ENCODE measurements at places on chromosomes 12 and 14.

- DNase-seq: no peak
Observed at GRCh38 chr14:87508333-87508732, 484.6 kb downstream of the GALC start.

DNA sequence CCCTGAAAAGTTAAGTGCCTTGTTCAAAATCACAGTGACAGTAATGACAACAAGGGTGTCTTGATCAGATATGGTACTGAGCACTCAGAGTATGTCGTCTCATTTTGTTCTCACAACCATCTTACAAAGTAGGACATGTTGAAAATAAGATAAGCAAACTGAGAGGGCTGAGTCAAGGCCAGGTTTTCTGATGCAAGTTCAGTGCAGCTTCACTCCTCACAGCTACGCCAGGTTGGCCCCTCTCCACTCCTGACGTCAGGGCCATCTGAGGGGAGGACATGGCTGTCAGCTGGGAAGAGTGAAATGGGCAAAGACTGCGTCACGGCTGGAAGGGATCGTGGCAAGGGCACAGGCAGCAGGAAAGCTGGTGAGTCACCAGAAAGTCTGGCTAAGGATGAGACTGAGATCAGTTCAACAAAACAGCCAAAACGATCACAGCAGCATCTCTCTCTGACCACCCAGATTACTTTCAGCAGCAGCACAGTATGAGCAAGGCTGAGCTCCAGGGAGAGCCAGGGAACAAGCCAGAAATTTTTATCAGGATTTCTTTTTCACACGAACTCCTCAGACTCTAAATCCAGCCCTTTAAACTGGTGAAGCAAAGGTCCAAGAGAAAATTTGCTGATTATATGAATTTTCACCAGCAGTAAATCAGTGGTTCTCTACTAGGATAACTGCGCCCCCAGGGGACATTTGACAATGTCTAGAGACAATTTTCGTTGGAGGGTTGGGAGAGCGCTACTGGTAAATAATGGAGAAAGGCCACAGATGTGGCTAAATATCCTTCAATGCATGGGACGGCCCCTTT lies 297.9 kb upstream of the AMIGO2 start:
- DNase-seq: no peak

DNA sequence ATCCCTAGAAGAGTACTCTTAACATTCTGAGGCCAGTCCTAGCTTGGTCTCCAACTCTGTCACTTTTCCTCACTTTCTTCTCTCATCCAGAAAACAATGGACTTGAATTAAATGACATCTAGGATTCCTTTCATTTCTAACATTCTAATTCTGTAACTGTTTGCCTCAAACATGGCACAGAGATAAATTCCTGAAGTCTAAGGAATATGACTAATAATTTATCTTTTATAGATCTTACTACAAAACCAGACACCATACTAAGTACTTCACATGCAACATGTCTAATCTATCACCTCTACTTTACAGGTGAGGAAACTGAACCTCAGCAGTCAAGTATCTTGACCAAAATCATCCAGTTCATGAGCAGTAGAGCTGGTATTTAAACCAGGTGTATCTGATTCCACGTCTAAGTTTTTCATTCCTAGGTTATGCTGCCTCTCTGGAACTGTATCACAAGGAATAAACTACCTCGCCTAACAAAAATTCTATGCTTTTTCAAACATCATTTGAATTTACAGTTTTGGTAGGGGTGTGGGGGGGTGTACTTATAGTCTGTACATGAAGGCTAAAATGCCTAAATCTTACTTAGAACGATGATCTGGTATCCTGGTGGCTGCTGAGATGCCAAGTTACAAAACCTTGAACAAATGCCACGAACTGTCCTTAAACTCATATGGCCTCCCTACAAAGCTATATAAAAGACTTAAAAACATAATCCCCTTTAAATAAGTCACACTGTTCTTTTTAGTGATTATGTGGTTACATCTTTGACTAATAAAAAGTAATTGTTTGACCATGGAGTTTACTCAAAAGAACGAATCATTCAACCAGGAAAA lies 41.6 kb downstream of the ATXN2 start:
- DNase-seq: no peak

- peak; percentile 43 for DNase-seq
Observed at GRCh38 chr12:48027183-48028002, 23.1 kb upstream of the COL2A1 start.

- no peak for DNase-seq
Observed at GRCh38 chr14:89965839-89966238, 10.1 kb downstream of the TDP1 start.

GRCh38 chr14:29274890-29275596 lies 508.5 kb downstream of the FOXG1 start:
- no peak for DNase-seq

DNA sequence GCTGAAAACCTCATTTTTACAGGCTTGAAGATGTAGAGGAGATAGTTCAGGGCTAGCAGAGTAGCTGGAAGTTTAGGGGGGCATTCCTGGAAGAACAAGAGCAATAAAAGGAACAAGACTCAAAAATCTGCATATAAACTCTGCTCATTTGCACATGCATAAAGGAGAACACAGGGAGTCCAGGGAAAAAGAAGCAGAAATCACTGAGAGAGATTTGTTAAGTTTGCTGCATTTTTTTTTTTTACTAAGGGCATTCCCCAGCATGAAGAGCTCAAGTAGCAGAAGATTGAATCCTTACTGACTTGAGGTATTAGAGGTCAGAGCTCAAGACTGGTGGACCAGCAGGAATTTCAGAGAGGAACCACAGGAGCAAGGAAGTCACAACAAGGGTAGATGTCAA lies 28.2 kb upstream of the BCL11B start:
- no peak for DNase-seq

DNA sequence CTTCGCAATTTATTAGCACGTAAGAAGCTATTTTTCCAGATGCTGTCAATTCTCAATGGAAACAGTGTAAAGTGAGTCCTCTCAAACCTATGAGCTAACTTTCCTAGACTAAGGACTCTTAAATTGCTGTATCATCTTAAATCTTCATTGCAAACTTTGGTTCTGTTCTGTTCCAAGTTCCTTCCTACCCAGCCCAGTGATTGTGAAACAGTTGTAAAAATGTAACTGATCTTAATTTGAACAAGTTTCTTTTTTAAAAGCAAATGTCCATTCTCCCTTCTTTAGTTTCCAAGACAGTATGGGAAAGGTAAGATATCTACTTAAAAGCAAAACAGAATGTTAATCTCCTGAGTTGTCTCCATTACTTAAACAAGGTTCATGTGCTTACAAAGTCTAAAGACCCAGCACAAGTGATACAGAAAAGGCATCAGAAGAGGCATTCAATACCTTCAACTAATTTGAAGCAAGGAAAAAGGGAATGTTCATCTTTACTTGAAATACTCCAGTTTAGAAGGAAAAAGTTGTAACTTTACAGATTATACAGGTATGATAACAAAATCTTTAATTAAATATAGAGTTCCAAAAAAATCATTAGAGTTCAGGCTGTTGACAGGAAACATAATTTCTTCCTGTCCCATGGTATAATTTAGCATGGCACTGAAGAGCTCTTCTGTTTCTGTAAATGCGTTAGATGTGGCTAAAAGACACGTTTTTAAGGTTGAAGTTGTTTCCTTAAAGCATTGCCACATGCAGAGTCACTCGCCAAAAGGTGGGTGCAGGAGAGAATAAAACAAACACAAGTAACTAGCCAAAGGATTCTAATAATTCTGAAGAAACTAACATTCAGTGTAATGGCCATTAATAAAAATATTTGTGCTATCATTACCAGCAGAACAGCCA lies 101.5 kb upstream of the USP15 start:
- no peak for DNase-seq

GRCh38 chr12:104748790-104749189 lies 209.3 kb downstream of the SLC41A2 start:
- no peak for DNase-seq

DNA sequence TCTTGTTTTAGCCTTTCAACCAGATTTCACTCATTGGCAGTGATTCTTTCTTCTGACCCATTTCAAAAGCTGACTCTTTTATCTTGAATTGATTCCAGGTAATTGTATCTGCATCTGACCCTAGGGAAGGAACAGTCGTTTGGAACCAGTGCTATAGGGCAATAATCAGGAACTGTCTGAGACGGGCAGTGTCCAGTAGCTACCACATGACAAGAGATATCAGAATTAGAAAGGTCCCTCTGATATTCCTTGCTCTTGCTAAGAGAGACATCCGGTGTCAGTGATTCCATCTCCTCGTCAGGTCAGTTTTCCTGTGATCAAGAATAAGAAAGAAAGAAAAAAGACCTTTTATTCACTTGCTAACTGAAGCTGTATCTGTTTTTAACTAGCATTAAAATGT lies 47.8 kb upstream of the PDE3A start:
- no peak for DNase-seq

- no peak for DNase-seq
Observed at GRCh38 chr12:4719821-4720636, at the start of gene GALNT8. Gene GALNT8, plus strand, starts transcription at chr12:4720400. Its CDS starts 278 bp downstream, at chr12:4720678.

DNA sequence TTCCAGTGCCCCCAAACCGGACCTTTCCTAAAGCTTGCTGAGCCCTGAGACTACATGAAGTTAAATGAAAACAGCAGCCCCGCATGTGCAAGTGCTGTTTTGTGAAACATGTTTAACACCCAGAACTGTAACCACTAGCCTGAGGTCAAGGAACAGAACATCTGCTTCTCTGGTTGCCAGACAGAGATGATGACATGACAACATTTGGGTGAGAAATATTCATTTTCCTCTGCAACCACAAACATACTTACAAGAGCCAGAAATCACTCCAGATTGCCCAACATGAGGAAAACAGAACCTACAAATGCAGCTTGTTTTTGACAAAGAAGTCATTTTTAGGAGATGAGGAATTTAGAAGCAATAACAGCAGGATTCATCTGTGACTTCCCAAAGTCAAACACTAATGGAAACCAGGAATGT lies 110.4 kb downstream of the BCAT1 start:
- no peak for DNase-seq

GRCh38 chr12:10705655-10706054 lies 17.5 kb downstream of the YBX3 start:
- no peak for DNase-seq

DNA sequence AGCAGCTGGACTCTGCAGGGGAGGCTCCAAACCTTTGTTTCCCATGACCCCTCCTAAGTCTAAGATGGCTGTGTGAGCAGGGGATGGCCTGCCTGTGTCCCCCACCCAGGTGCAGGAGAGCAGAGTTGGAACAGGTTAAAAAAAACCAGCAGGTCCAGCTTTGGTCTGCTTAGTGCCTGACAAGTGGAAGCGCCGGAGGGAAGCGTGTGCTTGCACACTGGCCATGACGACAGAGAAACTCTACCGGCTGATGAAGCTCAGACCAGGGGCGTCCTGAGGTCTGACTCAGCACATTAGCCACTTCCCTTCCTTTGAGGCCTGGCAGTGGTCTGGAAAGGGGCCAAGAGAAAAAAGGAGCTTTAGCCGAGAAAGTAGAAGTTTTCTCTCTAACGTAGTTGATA lies 280.1 kb downstream of the VRK1 start:
- no peak for DNase-seq

GRCh38 chr12:16350682-16351081 lies 3.2 kb downstream of the MGST1 start:
- DNase-seq: no peak

GRCh38 chr12:91622981-91623380 lies 440.4 kb upstream of the DCN start:
- no peak for DNase-seq

GRCh38 chr12:85390266-85390665 lies 110.2 kb downstream of the ALX1 start:
- no peak for DNase-seq

DNA sequence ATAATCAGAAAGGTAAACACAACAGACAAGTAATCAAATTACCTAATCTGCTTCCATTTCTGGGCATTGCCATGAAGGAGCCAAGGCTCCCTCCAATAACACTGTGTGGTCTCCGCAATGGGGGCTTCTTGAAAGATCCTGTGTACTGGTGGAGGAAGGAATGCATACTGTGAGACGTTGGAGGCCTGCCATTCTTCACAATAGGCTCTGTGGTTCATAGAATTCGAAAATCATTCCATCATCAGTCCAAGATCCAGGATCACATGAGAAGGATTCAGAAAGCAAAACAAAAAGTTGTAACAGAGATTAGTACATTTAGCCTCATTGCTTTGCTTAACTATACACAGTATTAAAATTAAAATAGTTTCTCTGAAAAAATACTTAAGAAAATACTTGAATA lies 76.3 kb downstream of the CDK17 start:
- no peak for DNase-seq

- DNase-seq: no peak
Observed at GRCh38 chr14:68805414-68805813, 12.5 kb upstream of the ZFP36L1 start.

- DNase-seq: no peak
Observed at GRCh38 chr12:92341065-92341668, 195.5 kb upstream of the BTG1 start.

- no peak for DNase-seq
Observed at GRCh38 chr14:33972583-33973081, 21.8 kb upstream of the EGLN3 start.

DNA sequence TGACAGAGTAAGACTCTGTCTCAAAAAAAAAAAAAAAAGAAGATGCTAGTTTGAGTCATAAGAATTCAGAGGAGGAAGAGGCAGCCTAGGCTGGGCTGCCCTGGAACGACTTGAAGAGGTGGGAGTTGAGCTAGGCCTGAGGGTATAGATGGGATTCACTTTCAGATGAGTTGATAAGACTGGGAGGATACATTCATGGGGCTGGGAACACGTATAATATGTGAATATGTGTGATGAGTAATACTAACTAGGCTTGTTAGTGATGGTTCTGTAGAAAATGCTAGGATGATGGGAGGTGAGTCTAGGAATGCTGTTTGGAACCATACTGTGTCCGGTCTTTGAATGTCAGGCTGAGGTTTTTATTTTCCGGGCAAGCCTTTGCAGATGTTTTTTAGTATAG lies 9.0 kb downstream of the PLEKHA5 start:
- DNase-seq: no peak

GRCh38 chr14:54773171-54774006 lies 129.2 kb downstream of the GCH1 start:
- peak; percentile 67 for DNase-seq

DNA sequence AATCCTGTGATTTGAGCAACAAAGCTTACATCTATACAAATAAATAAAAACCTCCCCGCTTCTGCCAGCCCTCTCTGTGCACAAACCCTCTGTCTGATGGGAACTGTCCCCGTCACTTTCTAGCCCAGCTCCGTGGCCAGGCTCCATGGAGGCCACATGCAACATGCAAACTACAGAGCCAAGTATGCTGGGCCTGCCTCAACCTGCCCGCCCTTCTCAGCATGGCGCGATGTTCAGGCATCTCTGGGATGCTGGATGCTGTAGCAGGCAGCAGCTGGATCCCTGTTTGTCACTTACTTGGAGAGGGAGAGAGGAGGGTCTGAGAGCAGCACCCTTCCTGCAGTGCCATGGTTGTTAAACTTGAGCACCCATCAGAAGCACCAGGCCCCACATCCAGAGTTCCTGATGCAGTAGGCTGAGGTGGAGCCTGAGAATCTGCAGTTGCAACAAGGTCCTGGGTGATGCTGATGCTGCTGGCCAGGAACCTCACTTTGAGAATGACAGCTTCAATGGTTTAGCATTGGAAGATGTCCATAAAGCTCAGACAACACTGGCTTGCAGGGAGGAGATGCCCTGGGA lies 32.4 kb downstream of the CLMN start:
- DNase-seq: no peak

- no peak for DNase-seq
Observed at GRCh38 chr12:12720672-12721161, 3.5 kb downstream of the CDKN1B start.

- no peak for DNase-seq
Observed at GRCh38 chr12:16037533-16037932, 126.4 kb downstream of the DERA start.

Data from right kidney (tissue), 9 donors.